Activated CD4-positive, alpha-beta T cell treated with anti-CD3 and anti-CD28 coated beads, Interleukin-2, Interleukin-6, amounts not matched to agents 100 ng/mL and 50 ng/mL, durations not matched to agents 16 hours and 8 hours (primary cell): ENCODE measurements at places on chromosomes 2 and 18.
A peak's percentile ranks its signal among the peaks of the same experiment; 100 is the strongest.

DNA sequence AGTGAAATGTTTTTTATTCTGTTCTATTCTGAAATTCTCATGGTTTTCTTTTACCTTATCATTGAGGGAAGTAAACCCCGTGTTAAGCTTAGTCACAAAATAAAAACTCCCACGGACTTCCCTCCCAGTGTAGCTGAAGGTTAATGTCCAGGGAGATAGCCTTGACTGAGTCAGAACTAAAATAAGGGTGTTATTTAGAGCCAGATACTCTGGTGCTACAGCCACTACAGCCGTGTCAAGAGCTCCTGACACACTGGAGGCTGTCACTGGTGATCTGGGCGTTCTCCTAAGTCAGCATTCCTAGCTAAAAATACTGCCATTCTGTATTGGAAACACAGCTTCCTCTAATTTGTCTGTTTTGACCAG is 82.0 kb upstream of the RANBP2 start:
- no peak for DNase-seq

GRCh38 chr18:886076-886475 is 18.6 kb upstream of the ADCYAP1 start:
- no peak for DNase-seq

GRCh38 chr2:31675485-31675901 is 94.8 kb upstream of the SRD5A2 start:
- no peak for DNase-seq

- DNase-seq = no peak
These were observed 13.6 kb downstream of the STRN start for GRCh38 chr2:36952748-36953197.

- no peak for DNase-seq
These were observed 16.8 kb upstream of the ATP8B1 start for GRCh38 chr18:57819671-57820460.

DNA sequence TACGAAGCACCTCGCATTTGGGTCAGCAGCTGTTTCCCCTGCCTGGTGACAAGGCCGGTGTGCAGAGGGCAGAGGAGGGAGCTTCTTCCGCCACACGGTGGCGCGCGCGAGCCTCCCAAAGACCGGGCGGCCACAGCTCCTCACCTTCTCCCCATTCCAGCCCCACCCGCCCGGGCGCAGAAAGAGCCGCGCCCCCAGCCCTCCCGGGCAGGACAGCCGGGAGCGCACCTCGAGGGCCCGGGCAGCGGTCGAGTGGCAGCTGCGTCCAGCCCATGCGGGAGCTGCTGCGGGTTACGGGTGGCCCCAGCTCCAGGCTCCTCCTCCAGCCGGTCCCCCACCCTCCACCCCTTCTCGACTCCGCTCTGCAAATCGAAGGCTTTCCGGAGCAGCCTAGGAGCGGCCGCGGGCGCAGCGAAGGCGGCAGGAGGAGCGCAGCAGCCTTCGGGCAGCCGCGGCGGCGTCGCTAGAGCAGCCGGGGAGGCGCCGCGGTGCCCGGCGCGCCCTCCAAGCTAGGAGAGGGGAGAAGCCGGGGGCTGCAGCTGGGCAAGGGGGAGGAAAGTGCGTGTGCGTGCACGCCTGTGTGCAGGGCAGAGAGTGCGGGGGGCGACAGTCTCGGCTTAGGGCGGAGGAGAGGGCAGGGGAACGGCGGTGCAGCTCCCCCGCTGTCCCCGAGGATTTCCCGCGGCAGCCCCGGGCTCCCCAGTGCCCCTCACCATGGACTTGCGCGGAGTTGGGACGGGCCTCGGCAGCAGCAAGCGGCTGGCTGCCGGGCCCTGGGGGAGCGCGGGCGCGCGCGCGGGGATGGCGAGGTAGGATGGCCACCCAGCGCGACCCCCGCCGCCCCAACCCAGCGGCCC is at the start of gene CCDC85A:
Gene CCDC85A, plus strand, starts transcription at position 348 of the 857 bp plus-strand sequence. CDS start 635 bp downstream, outside the sequence.
- peak; percentile 82 for DNase-seq

- DNase-seq = no peak
These were observed 15.0 kb upstream of the GPC1 start for GRCh38 chr2:240420206-240421104.
